NCI-H146 (cell line): ENCODE measurements at places on chromosomes 3 and 15.

DNA sequence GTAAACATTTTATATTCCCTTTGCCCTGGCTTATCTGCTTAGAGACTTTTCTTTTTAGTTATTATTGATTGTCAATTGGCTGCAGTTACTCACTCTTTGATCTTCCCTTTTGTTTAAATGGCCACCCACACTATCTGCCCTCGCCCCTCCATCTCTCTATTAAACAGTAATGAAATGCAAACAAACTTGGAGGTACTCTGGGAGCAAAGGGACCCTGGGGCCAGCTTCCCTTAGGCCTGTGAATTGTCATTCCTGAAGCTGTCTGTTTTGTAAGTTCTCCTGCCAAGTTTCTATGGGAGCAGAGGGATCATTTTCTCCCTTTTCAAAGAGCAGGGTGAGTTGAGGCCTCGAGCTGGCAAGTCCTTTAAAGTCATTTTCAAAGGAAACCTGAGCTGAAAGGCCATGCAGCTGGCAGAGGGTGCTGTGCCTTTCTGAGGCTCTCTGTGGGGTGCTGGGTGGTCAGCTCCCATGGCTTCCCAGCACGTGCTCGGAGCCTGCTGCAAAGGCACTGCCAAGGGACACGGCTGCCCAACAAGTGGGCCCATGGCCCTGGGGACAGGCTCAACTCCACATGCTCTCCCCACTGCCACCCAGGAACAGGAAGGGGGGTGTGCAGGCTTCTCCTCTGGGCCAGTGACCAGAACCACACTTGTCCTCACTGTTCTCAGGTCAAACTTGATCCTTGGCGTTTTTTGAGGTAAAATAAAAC is 17.4 kb upstream of the RTP2 start:
- DNase-seq, result no peak

- no peak for DNase-seq
Observed at GRCh38 chr15:42730536-42730935, 6.4 kb downstream of the CDAN1 start.

- DNase-seq, result no peak
Observed at GRCh38 chr3:56751056-56751707, 50.6 kb downstream of the ARHGEF3 start.

DNA sequence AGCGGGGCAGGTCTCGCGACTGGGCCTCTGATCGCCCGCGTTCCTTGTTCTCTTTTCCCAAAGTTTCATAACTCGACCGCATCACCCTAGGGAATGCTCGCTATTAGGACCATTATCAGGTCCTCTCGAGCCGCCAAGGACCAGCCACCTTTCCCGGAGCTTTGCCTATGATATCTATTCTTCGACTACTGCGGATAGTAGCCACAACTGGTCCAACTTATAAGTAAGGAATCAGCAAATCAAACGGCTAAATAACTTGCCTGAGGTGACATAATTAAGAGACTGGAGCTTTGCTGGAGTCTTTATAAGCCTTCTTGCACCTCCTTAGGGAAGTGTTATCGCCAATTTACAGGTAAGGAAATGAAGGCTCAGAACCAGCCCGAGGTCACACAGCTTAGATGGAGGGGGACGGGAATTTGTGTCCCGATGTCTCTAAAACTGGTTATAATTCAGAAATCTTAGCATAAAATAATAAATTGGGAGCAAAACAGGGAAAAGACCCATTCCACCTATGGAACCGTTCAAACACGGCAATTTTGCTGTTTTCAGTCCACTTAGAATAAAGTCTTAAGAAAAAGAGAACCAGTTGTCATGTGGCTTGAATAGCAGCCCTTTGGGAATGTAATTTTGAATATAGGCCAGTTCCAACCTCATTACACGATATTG is 479 bp upstream of the PLD1 start:
- DNase-seq, result no peak

GRCh38 chr3:15903759-15904720 is 106.3 kb upstream of the ANKRD28 start:
- DNase-seq, result no peak

- DNase-seq, result no peak
Observed at GRCh38 chr3:135175728-135176277, 380.7 kb downstream of the EPHB1 start.

DNA sequence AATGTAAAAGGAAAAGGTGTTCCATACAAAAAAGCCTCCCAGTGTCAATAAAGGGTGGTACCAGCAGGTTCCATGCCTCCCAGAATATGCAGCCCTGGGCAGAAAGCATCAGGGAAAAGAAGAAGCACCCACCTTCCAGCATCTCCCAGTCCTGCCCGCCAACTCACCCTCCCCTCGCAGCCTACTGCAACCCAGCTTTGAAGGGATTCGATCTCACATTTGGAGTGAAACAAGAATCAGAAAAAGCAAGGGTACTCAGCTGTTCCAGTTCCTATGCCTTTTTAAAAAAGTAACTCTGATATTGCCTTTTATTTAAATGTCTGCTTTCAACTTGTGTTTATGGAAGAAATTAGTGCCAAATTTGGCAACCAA is 166.9 kb downstream of the ADAMTS17 start:
- DNase-seq, result no peak

GRCh38 chr15:82021992-82022391 is 23.8 kb downstream of the MEX3B start:
- DNase-seq, result peak; percentile 87

GRCh38 chr15:70227147-70227546 is 129.4 kb upstream of the TLE3 start:
- no peak for DNase-seq

- DNase-seq, result no peak
Observed at GRCh38 chr15:101126618-101127505, 125.0 kb downstream of the CHSY1 start.

DNA sequence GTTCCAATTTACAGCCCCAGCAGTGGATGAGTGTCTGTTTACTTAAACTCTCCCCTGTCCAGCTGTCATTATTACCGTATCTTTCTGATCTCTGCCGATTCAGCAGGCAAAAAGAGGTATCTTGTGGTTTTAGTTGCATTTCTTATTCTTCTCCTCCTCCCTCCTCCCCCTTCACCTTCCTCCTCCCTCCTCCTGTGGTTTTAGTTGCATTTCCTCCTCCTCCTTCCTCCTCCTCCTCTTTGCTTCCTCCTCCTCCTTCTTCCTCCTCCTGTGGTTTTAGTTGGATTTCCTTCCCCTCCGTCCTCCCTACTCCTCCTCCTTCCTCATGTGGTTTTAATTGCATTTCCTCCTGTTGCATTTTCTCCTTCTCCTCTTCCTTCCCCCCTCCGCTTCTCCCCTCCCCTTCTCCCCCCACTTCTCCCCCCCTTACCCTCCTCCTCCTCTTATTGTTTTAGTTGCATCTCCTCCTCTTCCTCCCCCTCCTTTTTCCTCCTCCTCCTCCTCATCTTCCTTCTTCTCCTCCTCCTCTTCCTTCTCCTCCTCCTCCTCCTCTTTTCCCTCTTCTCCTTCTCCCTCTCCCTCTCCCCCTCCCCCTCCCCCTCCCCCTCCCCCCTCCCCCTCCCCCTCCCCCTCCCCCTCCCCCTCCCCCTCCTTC is 25.3 kb upstream of the VPS33B start:
- no peak for DNase-seq

DNA sequence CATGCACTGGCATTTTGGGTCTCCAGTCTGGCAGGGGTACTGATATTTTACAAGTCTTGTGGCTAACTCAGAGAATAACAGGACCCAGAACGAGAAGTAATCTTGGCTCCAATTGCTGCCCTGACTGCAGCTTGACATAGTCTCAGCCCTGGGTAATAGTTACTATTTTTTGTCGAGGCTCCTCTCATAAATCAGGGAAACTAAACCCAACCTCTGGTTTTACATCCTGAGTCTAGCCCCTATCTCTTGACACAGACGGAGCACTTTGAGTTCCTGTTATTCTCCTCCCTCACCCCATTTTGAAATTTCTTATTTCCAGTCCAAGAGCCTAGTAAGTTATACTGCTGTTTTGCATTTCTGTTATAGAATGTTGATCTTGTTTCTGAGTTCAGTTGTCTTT is 276.1 kb upstream of the GOLIM4 start:
- DNase-seq, result no peak

DNA sequence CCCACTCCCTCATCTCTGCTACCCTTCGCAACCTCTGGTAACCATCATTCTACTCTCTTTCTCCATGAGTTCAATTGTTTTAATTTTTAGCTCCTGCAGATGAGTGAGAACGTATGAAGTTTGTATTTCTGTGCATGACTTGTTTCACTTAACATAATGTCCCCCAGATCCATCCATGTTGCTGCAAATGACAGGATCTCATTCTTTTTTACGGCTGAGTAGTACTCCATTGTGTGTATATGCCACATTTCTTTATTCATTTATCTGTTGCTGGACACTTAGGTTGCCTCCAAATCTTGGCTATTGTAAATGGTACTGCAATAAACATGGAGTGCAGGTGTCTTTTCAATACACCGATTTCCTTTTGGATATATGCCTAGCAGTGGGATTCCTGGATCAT is 12.1 kb downstream of the GALK2 start:
- no peak for DNase-seq

GRCh38 chr3:14588425-14589112 is 48.4 kb upstream of the GRIP2 start:
- no peak for DNase-seq

GRCh38 chr3:176087066-176087697 is 1110.1 kb downstream of the TBL1XR1 start:
- no peak for DNase-seq

- DNase-seq, result no peak
Observed at GRCh38 chr15:71713191-71713809, 97.1 kb upstream of the NR2E3 start.

DNA sequence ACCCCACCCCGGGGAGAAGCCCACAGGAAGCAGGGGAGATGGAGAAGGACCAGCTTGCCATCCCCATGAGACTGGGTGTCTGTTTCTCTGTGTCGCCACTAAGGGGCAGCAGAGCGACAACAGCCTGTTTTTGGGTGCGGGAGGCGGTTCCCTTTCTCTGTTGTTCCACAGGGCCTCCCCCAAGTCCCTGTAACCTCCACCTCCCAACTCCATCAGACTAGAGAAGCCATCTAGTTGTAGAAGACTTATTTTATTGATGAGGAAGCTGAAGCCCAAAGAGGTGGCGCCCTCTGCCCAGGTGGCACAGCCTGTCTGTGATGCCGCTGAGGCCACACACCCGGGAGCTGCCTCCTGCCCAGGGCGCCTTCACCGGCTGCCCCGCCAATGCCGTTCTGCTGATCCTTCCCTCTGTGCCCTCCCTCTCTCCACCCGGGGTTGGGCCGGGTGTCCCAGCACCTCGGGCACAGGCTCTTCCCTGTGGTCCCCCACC is 3.9 kb upstream of the CCDC9B start:
- DNase-seq, result peak; percentile 38

GRCh38 chr3:124654470-124654845 is 75.8 kb upstream of the UMPS start:
- no peak for DNase-seq

- no peak for DNase-seq
Observed at GRCh38 chr15:74250266-74250665, 14.1 kb downstream of the CCDC33 start.

GRCh38 chr3:74500257-74500656 is 114.2 kb downstream of the CNTN3 start:
- DNase-seq, result no peak

DNA sequence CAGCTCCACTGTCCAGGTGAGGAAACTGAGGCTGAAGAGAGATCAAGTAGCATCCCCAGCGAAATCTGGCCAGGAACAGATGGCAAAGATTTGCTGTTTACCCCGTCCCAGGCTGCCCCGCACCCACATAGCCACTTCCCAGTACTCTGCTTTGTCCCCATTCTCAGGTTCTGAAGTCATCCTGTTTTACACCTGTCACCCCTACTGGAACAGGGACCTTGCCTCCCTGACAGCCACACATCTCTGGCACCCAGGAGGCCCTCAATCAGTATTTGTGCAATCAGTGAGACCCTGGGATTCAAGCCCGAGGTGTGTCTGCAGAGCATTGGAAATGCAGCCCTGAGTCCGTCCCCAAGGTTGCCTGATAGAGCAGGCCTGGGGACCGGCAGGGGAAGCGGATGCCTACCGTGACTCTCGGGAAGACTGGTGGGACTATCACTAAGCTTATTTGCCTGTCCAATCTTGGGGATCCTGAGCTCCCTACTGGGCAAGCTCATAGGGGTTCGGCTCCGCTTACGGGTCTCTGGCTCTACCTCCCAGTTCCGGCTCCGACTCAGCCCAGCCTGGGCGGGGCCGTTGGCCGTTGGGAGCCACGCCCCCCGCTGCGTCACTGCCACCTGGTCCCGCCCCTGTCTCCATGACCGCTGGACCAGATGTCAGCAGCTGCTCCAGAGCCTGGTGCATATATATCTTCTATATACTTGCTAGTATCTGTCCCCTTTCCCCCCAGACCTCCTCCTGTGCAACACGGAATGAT is 17.5 kb upstream of the FANCD2 start:
- peak; percentile 58 for DNase-seq

- no peak for DNase-seq
Observed at GRCh38 chr3:89380016-89380415, 272.6 kb downstream of the EPHA3 start.

DNA sequence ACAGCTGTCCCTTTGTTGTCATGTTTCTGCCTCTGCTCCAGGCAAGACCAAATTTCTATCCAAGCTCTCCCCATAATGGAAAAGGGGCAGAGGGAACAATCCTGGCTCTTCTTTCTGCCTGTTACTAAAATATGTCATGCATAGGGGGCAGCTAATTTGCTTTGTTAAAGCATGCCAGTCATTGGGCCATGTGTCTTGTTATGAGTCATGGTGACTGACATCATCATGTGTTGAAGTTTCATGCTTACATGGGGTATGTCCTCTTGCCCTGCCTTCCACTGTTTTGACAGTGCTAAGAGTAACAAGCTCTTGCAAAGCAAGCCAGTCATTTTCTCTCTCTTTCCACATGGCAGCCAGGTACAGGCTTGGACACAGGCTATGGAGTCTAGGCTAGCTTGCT is 268.9 kb downstream of the GABRB3 start:
- no peak for DNase-seq
